A549 treated with GW870086 at 1 μM for 4 hours (cell line): ENCODE measurements at places on chromosomes 7 and 10. TPM values are rescaled to one million over a fixed set of nuclear protein-coding genes. Genes with fewer than 3 reads are reported as not detected.

ZNF775 gene
- 4.5 to 6.3 TPM (median 5.2 TPM) in 5 replicates for total RNA-seq

CALCR gene
- not detected in 5 replicates for total RNA-seq

ASAH2 gene
- total RNA-seq = 0.38 to 5.0 TPM (median 2.9 TPM) in 5 replicates

FGFR2 gene
- 0.28 to 0.55 TPM (median 0.38 TPM) in 5 replicates for total RNA-seq

FGFBP3 gene
- total RNA-seq = 2.3 to 2.7 TPM (median 2.6 TPM) in 5 replicates

EEPD1 gene
- 57.7 to 64.9 TPM (median 61.0 TPM) in 5 replicates for total RNA-seq

CISD1 gene
- 38.2 to 58.1 TPM (median 55.6 TPM) in 5 replicates for total RNA-seq

RNLS gene
- 7.0 to 10.4 TPM (median 8.3 TPM) in 5 replicates for total RNA-seq

CACNA2D1 gene
- 4.4 to 10.4 TPM (median 7.6 TPM) in 5 replicates for total RNA-seq

WNT2 gene
- 0.09 to 0.47 TPM in 2 of 5 replicates, not detected in the others for total RNA-seq

TMEM178B gene
- 1.2 to 1.7 TPM (median 1.5 TPM) in 5 replicates for total RNA-seq

NANOS1 gene
- total RNA-seq = 2.4 to 4.0 TPM (median 3.5 TPM) in 5 replicates

CUEDC2 gene
- 58.5 to 67.4 TPM (median 64.3 TPM) in 5 replicates for total RNA-seq

PCBD1 gene
- total RNA-seq = 180 to 257 TPM (median 238 TPM) in 5 replicates

PLA2G12B gene
- not detected in 5 replicates for total RNA-seq

C7orf57 gene
- 0.18 to 0.79 TPM (median 0.26 TPM) in 5 replicates for total RNA-seq

BCAP29 gene
- total RNA-seq = 34.3 to 42.7 TPM (median 40.7 TPM) in 5 replicates

NYAP1 gene
- 2.8 to 3.5 TPM (median 3.3 TPM) in 5 replicates for total RNA-seq

SPDYE2B gene
- total RNA-seq = not detected in 5 replicates

TRUB1 gene
- 11.8 to 17.3 TPM (median 14.7 TPM) in 5 replicates for total RNA-seq

WDR86 gene
- 0.15 to 0.24 TPM in 2 of 5 replicates, not detected in the others for total RNA-seq

ZCCHC24 gene
- total RNA-seq = 2.0 to 4.4 TPM (median 3.7 TPM) in 5 replicates

ATG9B gene
- 0.31 to 1.3 TPM (median 0.58 TPM) in 5 replicates for total RNA-seq
